ENCODE measurements at places on chromosomes 6 and 20. TPM values are rescaled to one million over a fixed set of nuclear protein-coding genes. Genes with fewer than 3 reads are reported as not detected.

DNA sequence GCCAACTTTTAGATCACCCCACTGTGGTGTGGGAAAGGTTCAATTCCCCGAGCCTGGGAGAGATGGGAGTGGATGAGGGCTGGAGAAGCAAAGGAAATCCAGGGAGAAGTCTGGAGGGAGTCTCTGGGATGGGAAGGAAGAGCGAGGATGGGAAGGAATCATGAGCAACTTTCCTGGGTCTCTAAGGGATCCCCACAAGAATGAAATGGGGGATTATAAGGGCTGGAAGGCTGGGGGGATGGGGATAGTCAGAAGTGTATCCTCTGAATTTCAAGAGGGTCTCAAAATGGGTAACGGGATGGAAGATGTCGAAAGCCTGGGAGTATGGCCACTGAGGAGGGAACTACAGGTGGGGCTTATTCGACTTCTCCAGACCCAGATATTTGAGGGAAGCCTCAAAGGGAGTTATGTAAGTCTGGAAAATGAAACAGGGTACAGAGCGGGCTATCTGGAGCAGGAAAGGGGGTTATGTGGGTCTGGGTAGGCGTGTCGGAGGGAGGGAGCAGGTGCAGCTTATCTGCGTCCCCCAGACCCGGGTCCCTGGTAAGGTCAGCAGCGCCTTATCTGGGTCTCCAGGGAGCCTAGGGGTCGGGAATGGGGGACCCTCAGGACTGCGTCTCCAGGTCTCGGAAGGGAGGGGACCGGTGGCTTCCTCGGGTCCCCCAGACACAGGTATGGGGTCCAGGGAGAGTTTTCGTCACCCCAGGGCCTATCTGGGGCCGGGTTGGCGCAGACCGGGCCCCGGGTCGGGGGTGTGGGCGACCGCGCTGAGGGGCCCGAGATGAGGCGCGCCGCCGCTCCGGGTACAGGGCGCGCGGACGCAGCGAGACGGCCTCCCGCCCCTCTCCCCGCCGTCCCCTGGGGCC, 550 bp downstream of the PLAGL2 start:
- no peak for DNase-seq

Gene RBM24
- total RNA-seq: 0.49 TPM

Gene PNLDC1
- total RNA-seq: 0.49 TPM

- DNase-seq: no peak
These were observed 174.0 kb downstream of the BCKDHB start for GRCh38 chr6:80280262-80281010.

Gene SNX14
- total RNA-seq: 97.8 TPM

GRCh38 chr20:23232679-23233308, 117.8 kb upstream of the NXT1 start:
- DNase-seq: no peak

DNA sequence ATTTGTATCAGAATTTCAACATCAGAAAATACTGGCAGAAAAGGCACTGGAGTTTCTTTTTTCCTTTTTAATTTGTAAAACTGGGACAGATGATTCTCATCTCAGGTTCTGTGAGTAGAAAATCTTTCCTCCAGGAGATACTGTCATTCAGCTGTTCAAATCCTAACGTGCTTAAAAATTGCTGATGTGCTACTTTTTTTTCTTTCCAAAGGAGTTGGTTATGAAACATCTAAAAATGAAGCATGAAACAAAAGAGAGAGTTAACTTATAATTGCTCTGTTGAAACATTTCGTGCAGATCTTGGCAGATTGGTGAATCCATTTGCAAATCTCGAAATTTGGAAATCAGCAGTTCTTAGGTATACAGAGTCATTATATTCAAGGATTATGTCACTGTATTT, 622.6 kb downstream of the RNF144B start:
- DNase-seq: no peak

DNA sequence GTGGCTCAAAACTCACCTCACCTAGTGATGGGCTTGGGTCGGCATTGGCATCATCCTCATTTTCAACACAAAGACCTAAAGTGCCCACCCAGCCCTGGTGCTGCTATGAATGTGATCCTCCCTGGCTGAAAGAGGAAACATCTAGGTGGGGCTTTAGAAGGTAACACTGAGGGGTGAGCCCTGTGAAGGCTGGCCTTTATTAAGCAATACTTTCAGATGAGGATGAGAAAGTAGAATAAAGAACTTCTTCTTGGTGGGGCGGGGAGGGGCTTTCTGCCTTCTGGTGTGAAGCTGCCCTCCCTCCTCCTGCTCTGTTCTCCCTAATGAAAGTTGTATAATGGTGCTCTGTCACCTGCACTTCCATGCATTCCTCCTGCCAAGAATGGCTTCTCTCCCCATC, 133.0 kb upstream of the TRAF3IP2 start:
- no peak for DNase-seq

Gene KCNK5
- 10.0 TPM for total RNA-seq

Gene TMEM151B
- not detected for total RNA-seq

GRCh38 chr6:88493717-88494116, 327.6 kb upstream of the CNR1 start:
- no peak for DNase-seq

- no peak for DNase-seq
These were observed 226.8 kb upstream of the THEMIS start for GRCh38 chr6:128127650-128128049.

Measured in upper lobe of right lung (tissue), 1 donor.